ENCODE measurements at places on chromosomes 2 and 18.

DNA sequence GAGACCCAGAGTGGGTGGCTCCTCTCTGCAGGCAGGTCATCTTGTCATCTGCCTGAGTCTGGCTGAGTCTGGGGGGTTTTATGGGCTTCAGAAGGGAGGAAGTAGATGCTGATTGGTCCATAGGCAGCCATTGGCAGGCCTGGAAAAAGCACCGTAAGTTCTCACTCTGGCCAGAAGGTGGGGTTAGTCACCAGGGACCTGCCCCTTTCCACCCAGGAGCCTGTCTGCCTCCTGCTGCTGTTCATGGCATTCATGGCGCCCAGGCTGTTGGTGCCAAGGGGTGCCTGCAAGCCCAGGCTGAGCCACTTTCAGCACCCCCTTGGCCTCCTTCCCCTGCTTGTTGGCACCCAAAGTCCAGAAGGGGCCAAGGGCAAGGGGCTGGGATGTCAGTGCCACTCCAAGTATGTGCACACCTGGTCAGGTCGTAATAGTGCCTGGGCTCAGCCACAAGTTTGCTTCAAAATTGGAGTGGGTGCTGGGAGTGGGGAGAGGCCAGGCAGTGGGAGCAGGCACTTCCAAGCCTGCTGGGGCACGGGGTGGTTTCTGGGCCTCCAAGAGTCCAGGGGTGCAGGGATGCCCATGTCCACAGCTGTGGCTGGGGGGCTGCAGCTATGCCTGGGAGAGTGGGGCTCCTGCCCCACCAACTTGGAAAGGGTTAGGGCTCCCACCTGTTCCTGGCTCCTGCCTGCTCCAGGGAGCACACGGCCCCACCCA, 178.1 kb downstream of the FAM210A start:
- no peak for DNase-seq

DNA sequence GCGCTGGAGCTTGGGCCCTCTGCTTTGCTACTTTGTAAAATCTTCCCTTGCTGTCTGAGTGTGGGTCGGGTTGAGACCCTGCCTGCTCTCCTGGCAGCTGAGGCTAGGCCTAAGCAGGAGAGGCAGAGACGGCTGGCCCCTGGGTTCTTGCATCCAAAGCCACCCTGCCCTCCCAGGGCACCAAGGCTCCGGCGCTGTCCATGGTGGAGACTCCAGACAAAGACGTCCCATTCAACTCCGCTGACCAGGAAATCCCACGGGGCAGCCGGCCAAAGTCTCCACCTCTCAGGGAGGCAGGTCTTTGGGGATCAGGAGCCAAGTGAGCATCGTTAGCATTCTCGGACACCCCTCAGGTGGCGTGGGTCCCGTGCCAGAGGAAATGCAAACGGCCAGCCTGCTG, 2.6 kb upstream of the PRLH start:
- no peak for DNase-seq

DNA sequence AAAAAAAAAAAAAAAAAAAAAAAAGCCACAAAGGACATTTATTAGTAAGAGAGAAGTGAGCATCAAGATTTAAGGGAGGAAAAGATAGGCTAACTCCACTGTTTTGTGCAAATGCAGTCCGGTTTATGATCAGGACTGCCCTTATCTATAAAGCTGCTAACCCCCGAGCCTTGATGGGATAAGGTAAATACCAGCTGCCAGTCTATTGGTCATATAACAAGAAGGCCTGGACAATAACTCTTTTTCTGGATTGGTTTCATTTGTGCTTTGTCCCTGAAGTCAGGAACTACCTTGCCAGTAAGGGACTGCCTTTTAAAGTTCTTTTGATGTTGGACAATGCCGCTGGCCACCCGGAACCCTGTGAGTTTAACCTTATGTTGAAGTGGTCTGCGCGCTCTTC, 15.4 kb downstream of the PTPN4 start:
- DNase-seq: no peak

DNA sequence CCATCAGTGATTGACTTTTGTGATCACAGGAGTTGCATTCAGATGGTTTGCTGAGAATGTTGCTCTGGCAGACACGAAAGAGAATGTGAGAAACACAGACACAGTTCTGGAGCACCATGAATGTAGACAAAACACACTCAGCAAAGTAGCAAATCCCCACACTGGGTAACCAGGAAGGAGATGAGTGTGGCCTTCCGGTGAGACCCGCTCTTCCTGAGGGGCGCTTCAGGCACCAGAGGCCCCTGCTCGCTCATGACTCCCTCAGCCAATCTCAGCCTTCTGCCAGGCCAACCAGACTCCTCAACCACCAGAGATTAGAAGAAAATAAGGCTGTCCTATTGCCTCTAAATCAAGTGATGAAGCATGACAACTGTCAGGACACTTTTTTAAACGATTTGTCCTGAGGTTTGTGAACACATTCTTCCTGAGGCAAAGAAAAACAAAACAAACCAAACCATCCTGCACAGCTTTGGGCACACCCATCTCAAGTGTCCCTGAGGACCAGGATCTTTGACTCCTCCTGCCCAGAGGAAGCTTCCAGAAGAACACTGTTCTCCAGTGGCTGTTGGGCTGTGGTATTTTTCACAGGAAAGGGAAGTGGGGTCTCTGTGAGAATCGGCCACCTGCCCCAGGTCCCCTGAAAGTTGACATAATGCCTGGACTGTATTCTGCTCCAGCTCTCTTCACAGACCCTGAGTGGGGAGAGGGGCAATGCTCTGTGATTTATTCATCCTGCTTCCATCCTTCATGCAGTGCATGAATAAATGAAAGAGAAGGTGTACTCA, 152.8 kb downstream of the BCL11A start:
- DNase-seq: no peak

DNA sequence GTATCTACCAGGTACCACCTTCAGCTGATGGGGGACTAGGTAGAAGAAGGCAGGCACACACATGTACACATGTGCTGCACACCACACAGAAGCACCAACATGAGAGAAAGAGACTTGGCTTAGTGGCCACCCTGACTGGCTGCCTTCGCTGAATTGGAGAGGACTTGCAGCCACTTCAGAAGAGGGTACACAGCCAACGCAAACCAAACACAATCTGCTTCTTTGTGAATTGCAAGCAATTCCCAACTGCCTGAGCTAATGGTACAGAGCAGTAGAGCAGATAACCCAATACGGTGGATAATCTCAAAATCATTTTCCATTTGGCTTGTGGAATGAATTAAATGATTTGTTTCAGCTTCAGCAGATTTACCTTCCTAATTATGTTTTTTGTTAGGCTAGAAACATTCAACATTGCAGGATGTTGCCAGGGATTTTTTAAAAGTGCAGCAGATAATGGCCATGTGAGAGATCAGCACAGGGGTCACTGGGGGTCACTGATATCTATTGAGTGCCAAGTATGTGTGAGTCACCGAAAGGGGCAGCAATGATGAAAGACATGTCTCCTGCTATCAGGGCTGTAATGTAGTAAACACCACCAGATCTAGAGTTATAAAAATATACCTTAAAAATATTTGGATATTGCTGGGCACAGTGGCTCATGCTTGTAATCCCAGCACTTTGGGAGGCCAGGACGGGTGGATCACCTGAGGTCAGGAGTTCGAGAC, 652.6 kb downstream of the BCL11A start:
- DNase-seq: no peak

DNA sequence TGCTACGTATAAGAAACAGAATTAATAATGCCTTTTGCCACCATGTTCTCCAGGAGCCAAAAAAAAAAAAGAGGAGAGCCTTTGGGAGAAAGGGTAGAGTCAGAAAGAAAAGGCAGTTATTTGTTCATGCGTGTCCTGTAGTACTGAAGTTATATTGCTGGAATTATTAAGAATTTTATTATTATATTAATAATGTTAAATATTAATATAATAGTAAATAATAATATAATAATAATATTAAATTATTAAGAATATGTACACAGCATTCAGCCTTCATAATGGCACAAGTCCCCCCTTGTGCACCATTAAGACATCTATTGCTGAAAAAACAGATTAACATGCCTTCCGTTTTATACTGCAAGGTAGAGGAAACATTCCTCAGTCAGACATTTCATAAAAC, 8.1 kb downstream of the REG1A start:
- no peak for DNase-seq

GRCh38 chr2:31216734-31217133, 581 bp downstream of the CAPN14 start:
- no peak for DNase-seq
